Left colon (tissue), 2 donors: ENCODE measurements at places on chromosomes 2 and 18.

GRCh38 chr2:120919771-120920453, 184.2 kb downstream of the GLI2 start:
- no peak for DNase-seq

GRCh38 chr18:23721696-23722480, 32.6 kb downstream of the LAMA3 start:
- no peak for DNase-seq

DNA sequence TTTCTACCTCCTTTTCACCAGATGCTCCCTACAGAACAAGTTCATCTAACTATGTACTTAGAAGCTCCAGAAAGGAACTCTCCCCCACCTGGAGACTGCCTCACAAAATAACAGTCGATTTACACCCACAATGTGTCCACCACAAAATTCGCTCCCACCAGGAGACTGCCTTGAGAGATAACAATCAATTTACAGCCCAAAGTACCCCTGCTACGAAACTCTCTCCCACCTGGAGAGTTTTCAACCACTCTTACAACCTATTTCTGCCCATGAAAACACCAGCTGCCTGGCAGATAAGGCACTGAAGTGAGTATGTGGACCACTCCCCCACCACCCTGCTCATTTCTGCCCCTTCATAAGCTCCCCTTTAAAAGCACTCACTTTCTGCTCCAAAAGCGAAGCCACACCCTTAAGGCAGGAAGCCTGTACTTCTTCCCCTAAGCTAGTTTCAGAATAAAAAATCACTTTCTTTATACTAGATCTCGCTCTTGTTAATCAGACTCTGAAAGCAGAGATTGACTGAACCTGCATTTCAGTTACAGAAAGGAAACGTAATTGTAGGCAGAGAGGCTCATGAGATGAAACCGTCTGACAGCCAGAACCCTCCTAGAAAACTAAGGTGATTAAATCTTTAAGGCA, 94.4 kb upstream of the RBBP8 start:
- no peak for DNase-seq

DNA sequence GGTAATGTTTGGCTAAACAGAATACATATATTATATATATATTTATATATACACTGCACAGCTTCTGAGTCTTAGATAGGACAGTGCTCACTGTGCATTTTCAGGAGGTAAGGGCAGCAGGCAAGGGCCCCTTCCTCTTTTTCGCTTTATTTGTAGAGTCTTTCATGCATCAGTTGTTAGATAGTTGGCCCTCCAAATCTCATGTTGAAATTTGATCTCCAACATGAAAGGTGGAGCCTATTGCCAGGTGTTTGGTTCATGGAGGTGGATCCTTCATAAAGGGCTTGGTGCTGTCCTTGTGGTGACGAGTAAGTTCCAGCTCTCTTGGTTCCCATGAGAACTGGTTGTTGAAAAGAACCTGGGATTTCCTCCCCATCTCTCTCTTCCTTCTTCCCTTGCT, 48.1 kb downstream of the TSN start:
- DNase-seq, result no peak

GRCh38 chr2:191933307-191934105, 86.6 kb upstream of the CAVIN2 start:
- DNase-seq, result peak; percentile 11

DNA sequence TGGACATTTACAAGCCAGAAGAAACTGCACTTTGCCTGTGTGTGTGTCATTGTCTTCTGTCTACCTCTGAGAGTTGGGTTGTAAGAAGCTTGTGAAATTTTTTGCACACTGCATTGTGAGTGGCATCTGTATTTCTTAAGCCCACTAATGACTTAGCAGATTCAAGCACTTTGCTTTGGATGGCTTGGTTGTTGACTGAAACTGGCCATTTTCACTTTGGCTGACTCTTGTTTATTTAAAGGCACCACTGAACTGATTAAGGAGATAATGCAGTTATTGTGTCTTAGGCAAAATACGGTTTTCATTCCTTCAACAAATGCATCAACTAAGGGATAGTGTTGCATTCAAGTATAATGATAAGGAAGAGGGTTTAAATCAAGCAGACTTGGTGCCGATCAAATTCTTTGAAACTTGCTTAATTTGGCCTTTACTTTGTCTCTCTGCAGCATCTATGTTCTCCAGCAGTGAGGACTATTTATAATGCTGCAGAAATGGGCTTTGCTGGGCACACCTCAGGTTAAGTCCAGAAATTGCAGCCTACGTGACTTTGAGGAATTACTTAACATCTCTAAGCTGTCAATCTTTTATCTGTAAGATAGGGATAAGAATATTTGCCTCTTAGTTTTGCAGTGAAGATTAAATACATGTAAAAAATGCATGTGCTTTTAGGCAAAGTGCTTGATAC, 142.0 kb downstream of the CCDC85A start:
- no peak for DNase-seq

GRCh38 chr18:4455113-4455811, at the start of gene DLGAP1:
Gene DLGAP1, minus strand, starts transcription at chr18:4455307.
- peak; percentile 67 for DNase-seq

DNA sequence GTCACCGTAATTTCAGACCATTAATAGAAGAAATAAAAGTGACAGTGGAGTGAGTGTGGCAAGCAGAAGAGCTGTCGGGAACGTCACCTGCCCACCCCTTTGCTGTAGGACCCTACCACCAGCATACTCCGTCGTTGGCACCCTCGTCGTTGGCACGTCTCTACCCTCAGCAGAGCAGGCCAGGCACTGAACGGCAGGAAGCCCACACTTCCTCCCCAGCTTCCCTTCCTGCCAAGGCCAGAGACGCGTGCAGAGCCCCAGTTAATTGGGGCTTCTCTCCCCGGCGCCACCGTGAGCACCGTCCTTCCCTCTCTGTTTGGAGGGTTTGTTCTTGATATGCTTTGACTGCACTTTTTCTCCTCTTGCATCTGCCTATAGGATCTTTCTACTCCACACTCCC, 27.0 kb upstream of the NFATC1 start:
- DNase-seq, result no peak

GRCh38 chr2:36568516-36569246, 29.3 kb downstream of the FEZ2 start:
- no peak for DNase-seq

- no peak for DNase-seq
These were observed 333.7 kb upstream of the SKOR2 start for GRCh38 chr18:47585136-47585535.

GRCh38 chr2:148615381-148615841, 29.1 kb upstream of the EPC2 start:
- DNase-seq, result no peak

GRCh38 chr2:84914334-84914733, 8.9 kb downstream of the TMSB10 start:
- DNase-seq, result no peak

DNA sequence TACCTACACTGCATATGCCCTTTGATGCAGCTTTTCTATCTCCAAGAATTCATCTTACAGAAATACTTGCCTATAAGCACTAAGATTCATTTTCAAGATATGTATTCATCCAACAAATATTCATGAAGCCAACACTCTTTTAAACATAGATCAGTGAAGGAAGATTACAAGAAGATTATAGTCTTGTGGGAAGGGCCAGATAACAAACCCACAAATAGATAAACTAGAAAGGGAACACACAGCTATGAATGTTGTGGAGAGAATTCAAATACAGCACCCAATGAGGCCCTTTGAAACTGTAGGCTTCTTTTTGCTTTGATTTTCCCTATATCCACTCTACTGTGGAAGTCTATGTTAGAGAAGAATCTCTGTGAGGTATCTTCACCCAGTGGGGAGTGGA, 186.7 kb upstream of the RBMS1 start:
- DNase-seq, result no peak

DNA sequence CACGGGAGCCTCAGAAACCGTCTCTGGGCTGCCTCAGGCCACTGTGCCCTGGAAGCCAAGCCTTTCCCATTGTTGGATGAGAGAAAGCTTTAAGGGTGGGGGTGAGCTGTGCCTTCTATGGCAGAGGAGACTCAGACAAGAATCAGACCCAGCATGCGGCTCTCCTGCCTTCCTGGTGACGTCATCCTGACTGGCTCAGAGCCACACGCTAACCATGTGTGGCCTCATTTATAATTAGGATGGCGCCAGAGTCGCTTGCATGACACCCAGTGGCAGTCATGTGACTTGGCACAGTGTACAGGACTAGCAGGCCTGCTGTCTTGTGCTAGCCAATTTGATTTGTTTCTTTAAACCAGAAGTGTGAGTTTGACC, 99.1 kb downstream of the SH3BP4 start:
- DNase-seq, result peak; percentile 89

GRCh38 chr2:223585666-223586065, 16.5 kb downstream of the SCG2 start:
- no peak for DNase-seq

- DNase-seq, result no peak
These were observed 3.0 kb upstream of the FIGLA start for GRCh38 chr2:70793450-70793849.

DNA sequence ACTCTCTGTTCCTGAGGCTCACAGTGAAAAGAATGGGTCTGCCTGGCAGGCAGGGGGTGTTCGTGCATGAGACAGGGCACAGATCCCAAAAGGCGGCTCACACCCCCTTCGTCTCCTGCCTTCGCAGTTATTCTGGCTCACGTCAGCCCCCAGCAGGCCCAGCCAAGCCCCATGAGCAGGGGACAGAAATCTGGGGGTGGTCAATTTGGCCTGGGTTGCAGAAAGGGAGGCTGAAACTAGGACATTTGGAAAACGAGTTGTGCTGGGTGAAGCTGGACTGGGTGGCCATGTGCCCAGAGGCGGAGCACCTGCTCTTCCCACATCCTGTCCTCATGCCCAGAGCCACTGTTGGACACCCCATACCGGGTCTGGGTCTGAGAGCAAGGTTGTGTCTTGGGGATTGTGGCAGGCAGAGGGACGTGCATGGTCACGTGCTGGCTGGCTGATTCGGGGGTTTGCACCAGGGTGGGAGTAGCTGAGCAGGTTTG, 99.0 kb upstream of the MCFD2 start:
- DNase-seq, result no peak

DNA sequence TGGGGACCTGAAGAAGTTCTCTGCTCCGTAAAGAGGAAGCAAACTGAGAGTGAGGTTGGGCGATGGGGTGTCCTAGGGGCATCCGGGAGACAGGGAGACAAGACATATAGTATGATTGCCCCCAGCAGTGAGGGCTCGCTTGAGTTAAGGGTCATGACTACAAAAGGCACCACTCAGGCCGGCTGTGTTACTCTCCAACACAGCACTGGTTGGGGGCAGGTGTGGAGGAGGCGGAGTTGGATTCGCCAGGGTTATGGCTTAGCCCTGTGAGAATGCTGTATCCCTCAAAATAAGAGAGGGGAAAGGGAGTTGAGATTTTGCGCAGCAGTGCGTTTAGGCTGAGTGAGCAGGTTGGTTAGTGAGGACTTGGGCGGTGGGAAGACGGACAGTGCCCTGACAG, 12.0 kb downstream of the DYSF start:
- DNase-seq, result no peak

GRCh38 chr2:189783451-189783926, 650 bp downstream of the ORMDL1 start:
- no peak for DNase-seq

DNA sequence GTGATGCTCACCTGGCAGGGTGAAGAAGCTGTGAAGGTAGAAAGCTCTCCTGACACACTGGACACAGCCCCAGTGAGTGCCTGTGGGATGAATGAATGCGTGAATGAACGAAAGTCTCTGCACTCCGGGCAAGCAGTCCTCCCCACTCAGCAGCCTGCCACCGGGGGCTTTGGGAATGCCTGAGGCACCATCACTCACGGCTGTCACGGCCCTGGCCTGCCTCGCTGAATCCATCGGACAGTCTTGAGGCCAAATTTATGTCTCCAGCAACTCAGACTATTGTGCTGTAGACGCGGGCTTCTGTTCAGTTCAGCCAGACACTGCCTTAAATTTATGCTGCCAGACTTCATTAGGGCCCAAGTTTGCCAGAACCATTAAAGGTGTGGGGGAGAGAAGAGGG, 62.9 kb upstream of the TEX51 start:
- no peak for DNase-seq

DNA sequence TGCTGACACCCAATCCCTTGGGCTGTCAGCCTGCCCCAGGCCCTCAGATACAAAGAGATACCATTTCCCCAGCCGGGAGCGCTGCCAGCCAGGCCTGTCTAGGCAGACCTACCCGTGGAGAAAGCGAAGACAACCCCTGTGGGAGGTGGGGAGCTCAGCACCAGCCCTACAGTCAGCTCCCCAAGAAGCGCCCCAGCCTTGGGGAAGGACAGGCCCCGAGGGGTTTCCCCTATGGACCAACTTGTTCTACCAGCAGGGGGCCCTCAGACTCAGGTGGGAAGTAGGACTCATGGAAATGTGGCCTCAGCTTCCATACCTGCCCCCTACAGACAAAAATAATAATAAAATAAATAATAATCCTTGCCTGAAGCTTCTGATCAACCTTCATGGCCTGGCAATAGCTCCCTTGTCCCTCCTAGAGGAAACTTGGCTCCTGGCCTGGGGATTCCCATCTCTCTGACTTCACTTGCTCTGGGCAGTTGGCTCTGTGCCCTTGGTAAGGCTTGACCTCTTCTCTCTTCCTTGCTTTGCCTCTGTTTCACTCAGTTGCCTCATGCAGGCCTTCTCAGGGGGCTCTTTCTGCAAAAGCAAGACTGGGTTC, 7.0 kb downstream of the SLC35F6 start:
- DNase-seq, result peak; percentile 75
